ENCODE measurements at places on chromosomes 2 and 18. TPM values are rescaled to one million over a fixed set of nuclear protein-coding genes. Genes with fewer than 3 reads are reported as not detected.

Gene PID1
- total RNA-seq, result 0.25 TPM

GRCh38 chr2:101249826-101250225 lies 2.9 kb upstream of the CNOT11 start:
- no peak for DNase-seq

- DNase-seq, result no peak
These were observed 40.5 kb upstream of the REL start for GRCh38 chr2:60840880-60841279.

- DNase-seq, result no peak
These were observed 97.7 kb upstream of the CAB39 start for GRCh38 chr2:230614913-230615332.

Gene TEKT4
- not detected for total RNA-seq

Gene DSG2
- total RNA-seq, result 22.3 TPM

Measured in dermis microvascular lymphatic vessel endothelial cell (primary cell).